Stimulated activated CD4-positive, alpha-beta T cell treated with anti-CD3 and anti-CD28 coated beads, Interleukin-1b, Interleukin-23, amount 100 ng/mL, for 1 hour (primary cell): ENCODE measurements at places on chromosomes 1 and 21.

DNA sequence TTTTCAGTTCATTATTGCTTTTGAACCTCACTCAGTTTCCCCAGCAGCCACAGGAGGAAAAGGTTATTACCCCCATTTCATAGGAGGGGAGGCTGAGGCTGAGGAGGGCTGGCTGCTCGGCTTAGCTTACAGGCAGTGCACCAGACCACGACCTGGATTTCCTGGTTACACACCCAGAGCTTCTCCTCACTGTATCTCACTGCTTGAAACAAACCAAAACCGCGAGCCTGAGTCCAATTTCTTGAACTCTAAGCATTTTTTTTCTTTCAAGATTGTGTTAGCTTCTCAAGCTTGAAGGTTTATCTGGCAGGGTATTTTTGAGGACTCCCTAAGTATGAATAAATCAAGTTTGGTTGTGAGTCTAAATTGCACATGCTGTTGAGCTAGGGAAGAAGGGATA lies 188.9 kb upstream of the EDN2 start:
- DNase-seq = no peak

DNA sequence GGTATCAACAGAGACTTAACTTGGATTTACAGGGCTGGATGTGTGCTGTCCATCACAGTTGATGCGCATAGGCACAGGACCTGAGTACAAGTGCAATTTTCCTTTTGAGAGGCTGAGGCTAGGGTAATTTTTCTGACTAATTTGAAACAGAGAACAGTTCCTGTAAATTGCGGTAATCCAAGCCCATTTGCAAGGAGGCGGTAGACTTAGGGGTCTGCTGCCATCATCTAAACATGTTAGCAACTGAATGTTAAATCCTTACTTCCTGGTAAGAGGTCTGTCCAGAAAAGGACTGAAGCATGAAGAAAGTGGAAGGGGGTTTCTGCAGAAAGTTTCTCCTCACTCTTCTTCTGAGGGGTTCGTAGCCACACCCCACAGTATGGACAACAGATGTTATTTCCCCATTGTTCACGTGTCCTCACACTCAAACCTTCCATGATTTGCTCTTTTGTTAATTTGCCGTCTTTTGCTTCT lies 23.7 kb upstream of the C1orf198 start:
- DNase-seq = no peak

GRCh38 chr1:192807211-192808162 lies 1.4 kb upstream of the RGS2 start:
- DNase-seq = no peak

DNA sequence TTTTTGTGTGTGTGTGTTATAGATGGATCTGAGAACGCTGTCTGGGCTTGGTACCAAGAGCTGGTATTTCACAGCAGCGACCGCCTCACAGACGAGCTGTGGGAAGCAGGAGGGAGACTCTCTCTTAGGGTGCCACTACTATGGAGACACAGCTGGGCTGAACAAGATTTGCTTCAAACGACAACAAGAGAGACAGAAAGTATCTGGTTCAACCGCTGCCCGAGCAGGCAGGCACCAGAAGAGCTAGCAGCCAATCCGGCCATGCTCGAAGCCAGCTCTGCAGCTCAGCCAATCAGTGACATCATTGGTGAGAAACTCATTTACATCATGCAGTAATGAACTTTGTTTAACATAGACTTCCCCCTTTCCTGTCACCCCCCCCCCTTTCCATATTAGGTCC lies 341.3 kb downstream of the USP25 start:
- no peak for DNase-seq

GRCh38 chr1:178052650-178053461 lies 41.0 kb upstream of the RASAL2 start:
- DNase-seq = no peak

DNA sequence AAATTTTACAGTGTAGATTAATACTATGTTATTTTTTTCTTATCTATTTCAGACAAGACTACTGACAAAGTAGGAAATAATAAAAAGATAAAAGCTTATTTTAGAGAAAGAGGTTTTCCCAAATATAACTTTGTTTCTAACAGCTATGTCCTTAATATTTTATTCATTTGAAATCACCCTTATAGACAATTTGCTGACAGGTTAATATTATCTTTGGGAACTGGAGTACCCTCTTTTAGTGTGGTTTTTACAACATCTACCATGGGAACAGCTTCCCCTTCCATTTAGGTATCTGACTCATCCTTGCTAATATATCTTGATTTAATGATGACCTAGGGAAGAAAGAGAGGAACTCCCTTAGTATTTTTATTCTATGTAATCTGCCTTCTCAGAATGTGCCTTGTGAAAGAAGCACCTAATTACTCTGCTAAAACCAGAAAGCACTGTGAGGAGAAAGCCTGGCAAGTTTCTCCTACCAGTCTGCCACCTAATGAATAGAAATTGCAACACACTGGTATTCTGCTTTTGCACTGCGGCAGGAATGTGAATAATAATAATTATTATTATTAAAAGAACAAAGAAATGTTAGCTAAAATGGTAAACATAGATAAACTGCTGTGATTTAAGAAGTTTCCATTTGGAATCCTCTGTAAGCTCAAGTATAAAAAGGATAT lies 192.8 kb downstream of the PDE4B start:
- no peak for DNase-seq

DNA sequence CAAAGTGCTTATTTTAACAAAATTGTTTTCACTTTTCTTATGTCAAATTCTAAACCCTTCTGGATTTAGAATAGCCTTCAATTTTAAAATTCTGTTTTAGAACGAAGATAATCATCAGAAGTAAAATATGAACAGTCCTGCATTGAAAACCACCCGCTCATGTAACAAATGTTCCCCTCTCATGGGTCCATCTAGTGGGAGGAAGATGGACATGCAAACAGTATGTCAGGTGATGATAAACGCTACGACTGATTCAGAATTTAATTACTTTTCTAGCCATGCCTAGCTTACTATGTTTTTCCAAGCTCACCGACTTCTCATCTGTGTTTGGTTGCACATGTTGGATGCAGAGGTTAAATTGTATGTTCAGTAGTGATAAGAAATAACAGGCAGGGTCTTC lies 23.5 kb downstream of the SOD1 start:
- DNase-seq = no peak

GRCh38 chr1:154193821-154194220 lies 1.9 kb upstream of the TPM3 start:
- no peak for DNase-seq

GRCh38 chr1:22207511-22208267 lies 64.8 kb upstream of the WNT4 start:
- no peak for DNase-seq

- no peak for DNase-seq
These were observed 50.8 kb downstream of the HS2ST1 start for GRCh38 chr1:86965012-86965826.

DNA sequence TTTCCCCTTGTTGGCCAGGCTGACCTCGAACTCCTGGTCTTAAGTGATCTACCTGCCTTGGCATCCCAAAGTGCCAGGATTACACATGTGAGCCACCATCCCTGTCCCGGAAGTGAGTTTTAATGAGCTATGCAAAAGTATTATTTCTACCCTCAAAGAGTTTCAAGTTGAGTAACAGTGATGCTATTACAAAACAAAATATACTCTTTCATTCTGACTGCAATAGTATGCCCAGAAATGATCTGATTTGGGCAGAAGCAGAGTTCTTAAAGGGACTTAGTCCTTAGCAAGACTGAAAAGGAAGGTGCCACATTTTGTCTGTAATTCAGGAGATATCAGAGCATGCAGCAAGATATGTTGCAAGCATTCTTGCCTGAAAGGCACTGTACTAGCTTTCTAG lies 375.4 kb downstream of the NUF2 start:
- no peak for DNase-seq

DNA sequence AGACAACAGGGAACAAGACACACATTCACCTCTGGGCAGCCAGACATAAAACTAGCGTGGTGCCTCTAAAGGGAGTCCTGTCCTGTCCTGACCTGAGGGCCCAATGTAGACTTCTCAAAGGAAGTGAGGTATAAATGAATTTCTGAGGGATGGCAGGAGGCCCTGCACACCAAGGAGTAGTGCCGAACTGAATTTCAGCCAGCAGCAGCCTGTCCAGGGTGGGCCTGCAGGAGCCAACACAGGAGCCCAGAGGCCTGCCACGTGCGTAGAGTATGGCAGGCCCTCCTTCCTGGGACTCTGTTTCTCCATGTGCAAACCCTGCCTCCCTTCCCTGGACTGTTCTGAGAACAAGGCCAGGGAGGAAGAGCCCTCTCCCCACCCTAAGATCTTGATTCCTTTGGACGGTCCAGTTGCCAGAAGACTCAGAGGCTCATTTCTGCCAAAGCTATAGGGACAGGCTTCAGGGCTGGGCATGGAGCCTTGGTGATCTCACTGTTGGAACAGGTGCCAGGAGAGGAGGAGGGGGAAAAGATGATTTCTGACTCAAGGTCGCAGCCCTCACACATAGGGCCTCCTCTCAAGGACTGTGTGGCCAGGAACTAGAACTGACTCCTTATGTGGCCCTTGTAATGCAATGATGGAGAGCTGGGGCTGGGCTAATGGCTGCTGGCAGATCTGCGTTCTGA lies 1.8 kb upstream of the FABP3 start:
- no peak for DNase-seq

DNA sequence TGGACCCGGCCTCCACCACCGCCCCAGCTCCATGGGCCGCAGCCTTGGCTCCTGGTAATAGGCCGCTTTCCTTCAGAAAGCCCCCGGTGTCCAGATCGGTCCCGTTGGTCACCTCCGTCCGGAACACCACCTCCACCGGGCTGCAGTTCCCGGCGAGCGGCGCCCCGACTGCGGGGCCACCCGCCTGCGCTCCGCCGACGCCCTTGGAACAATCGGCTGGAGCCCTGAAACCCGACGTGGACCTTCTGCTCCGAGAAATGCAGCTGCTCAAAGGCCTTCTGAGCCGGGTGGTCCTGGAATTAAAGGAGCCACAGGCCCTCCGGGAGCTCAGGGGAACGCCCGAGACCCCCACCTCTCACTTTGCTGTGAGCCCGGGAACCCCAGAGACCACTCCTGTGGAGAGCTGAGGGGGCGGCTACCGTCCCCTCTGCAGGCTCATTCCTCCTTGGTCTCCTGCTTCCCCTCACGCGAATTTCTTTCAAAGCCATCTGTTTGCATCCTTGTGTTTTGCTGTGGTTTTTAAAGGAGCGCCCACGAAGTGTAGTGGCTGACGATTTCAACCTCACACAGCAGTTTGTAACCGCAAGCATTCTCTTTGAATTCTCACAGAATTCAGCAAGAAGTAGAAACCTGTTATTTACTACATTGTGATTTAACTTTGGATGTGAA lies 6.0 kb downstream of the FCRLB start:
- no peak for DNase-seq

- no peak for DNase-seq
These were observed 177.6 kb downstream of the MIS18A start for GRCh38 chr21:32101277-32101676.

DNA sequence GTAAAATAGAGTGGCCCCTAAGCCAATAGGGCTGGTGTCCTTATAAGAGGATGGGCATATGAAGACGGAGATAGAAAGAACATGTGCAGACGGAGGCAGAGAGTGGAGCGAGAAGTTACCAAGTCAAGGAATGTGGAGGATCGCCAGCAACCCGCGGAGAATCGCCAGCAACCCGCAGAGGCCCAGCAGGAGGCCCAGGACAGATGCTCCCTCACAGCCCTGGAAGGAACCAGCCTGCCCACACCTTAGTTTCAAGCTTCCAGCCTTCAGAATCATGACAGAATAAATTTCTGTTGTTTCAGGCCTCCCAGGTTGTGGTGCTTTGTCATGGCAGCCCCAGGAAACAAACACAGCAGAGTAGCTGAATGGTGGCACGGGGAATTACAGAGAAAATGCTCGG lies 9.6 kb downstream of the CLDN14 start:
- no peak for DNase-seq

- DNase-seq = no peak
These were observed 48.7 kb downstream of the MRPS6 start for GRCh38 chr21:34122047-34122446.

GRCh38 chr1:210089855-210090254 lies 142.7 kb upstream of the SERTAD4 start:
- no peak for DNase-seq

GRCh38 chr1:159197561-159198557 lies 6.8 kb upstream of the ACKR1 start:
- no peak for DNase-seq

DNA sequence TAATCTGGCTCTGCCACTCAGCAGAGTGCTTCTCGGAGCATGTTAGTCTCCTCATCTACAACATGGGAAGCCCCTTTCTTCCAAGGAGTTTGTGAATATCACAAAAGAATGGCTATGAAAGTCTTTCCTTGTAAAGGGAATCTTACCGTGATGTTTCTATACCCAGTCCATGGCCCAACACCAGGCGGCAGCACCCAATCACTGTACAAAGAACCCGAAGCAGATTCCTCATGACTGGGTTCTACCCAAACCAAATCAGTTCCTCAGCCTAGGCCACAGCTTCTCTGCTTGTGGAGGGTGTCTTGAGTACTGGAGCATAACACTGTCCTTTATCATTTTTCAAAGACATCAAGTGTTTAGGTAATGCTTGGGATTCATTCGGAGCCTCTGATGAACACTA lies 16.6 kb upstream of the SLFNL1 start:
- DNase-seq = no peak

- no peak for DNase-seq
These were observed 44.4 kb downstream of the DMRTB1 start for GRCh38 chr1:53503433-53504217.

DNA sequence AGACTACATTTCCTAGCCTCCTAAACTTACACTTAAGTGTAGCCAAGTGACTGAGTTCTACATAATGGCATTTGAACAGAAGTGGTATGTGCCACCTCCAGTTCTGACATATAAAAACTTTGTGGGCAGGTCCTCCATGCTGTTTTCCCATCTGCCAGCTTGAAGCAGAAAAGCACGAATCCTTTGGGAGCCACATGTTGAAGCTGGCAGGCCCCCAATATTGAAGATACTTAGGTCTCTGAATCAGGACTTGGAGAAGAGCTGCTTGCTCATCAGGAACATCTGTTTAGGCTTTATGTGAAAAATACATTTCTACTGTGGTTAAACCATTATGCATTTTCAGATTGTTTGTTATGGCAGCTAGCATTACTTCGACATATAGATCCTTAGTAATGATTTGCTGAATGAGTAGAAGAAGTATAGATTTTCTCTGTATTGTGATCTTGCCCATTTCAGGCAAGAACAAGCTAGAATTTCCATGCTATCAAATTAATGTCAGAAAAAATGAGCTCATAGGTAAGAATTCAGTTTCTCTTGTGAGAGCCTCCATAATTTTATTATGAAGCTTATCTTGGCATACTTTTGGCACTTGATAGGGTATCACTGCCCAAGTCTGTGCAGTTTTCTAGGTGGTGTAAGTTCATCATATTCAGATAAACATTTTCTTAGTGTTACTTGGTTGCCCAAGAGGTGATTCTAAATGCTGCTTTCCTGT lies 68.4 kb downstream of the GDAP2 start:
- no peak for DNase-seq

DNA sequence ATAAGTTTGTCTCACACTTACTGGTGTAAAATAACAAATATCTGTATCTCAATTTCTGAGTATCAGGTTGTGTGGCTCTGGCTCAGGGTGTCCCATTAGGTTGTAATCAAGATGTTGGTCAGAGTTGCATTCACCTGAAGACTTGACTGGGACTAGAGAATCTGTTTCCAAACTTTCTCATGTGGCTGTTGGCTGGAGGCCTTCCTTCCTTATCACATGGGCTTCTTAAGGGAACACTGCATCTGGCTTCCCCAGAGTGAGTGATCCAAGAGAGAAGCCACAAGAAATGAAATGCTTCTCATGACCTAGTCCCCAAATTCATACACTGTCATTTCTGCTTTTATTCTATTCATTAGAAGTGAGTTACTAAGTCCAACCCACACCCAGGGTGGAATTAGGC lies 568.4 kb upstream of the CAMK1G start:
- DNase-seq = no peak
